ENCODE measurements at places on chromosomes 1 and 21.

DNA sequence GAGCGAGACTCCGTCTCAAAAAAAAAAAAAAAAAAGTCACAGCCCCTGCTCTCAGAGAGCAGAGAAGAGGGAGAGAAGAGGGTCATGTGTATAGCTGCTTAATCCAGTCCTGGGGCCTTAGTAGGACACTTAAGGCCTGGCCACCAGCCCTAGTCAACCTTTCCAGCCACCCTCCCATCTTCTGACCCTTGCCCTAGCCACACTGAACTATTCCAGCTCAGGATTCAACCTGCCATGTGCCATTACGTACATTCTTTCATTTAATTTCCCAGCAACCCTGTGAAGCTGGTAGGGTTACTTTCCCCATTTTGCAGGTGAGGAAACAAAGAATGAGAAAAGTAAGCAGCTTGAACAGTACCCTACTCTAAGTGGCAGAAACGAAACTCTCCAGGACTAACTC is 9.0 kb downstream of the FOXO6 start:
- DNase-seq: no peak

DNA sequence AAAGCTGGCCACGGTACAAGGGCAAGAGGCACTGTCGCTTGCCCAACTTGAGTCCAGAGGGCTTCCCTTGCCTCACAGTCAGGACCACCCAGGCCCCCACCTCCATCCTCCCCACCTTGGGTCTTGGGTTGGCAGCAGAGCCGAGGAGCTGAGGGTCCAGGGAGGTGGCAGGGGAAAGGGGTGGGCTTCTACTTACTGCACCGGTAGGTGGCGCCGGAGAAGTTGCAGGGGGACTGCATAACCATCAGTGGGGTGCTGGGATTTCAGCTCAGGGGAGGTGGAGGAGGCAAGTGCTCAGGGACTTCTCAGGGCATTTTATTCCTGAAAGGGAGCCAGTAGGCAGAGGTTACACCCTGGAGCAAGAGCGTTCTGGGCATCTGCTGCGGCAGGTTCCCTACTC is 44.0 kb downstream of the TRIM62 start:
- no peak for DNase-seq

- DNase-seq: no peak
Measured at GRCh38 chr21:45827302-45827692, 154.3 kb upstream of the COL6A1 start.

DNA sequence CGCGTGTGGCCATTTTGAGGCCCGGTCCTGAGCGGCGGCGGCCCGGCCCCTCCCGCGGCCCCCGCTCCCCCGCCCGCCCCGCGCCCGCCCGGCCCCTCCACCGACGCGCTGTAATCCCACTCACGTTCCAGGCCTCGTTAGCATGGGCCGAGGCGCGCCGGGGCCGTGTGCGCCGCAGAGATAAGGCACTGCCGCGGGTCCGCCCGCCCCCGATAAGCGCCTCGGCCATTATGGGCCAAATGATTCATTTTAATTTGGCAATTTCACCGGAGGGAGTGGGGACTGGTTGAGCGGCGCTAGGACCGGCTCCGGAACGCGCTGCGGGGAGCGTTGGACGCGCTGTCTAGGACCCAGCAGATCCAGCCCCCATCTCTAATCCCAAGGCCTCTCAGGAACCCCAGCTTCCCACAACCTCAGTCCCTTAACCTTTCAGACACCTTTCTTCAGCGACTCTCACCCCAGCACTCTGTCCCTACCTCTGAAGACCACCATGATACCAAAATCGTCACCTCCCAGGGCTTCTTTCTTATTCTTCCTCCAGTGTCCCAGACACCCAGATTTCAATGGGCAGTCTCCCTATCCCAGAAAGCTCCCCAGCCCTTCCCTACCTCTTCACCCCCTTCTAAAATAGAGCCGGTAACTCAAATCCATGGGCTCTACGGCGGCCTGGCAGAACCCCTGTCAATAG is at the start of gene TAL1:
TAL1 (minus strand) TSS at position 39 of the 688 bp plus-strand sequence. CDS start 6,337 bp downstream, outside the sequence.
- no peak for DNase-seq

- DNase-seq: no peak
Measured at GRCh38 chr1:221141096-221141495, 261.9 kb downstream of the HLX start.

- peak; percentile 5 for DNase-seq
Measured at GRCh38 chr1:23343221-23344110, 618 bp downstream of the HNRNPR start.

DNA sequence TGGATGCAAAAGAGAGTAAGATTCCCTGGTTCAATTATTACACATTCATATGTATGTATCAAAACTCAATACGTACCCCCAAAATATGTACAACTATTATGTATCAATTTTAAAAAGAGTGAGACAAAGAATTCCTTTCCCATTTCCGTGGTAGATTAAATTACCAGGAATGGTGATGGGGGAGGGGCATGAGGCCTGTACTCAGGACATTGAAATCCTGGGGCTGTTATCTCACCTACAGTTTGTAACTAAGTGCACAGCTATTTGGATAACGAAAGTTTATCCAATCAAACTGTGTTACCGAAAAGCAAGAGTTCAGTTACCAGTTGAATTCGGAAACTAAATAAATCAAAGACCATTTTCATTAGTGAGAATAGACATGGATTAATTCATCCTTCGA is 8.3 kb upstream of the ESRRG start:
- no peak for DNase-seq

DNA sequence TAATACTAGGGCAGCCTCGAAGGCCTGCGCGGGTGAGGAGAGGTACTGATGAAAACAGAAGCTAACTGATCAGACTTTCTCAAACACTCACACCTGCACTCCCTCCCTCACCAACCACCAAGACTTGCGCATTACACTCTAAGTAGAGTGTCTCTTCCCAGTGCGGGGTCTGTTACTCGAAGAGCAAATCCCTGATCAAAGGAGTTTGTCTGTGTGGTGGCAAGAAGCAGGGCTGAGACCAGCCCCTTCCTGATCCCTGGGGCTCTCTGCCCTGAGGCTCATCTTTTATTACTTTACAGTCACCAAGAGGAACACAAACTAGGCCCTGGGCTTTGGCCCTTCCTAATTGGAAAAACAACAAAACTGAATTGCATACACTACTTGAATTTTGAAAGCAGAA is 19.5 kb upstream of the TSNAX start:
- DNase-seq: no peak

DNA sequence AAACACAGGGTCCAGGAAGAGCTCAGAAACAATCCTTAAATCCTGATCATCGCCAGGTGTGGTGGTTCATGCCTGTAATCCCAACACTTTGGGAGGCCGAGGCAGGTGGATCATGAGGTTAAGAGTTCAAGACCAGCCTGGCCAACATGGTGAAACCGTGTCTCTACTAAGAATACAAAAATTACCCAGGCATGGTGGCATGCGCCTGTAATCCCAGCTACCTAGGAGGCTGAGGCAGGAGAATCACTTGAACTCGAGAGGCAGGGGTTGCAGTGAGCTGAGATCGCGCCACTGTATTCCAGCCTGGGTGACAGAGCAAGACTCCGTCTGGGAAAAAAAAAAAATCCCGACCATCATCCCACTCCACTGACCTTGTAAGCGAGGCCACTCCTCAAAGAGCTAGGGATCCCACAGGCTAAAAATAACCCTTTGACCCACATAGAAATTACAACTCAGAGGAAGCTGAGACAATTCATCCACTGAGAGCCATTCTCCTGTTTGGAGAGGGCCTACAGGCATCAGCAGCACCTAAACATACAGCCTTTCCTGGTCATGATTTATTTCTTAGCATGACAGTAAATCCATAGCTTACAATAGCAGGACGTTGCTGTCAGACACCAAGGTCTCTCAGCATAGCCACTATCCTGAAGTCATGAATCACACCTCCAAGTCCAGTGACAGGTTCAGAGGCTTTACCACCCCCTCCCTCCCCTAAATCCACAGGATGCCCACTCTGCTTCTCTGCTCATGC is 66.7 kb downstream of the TGFBR3 start:
- no peak for DNase-seq

GRCh38 chr1:16266411-16267118 is 29.6 kb upstream of the CPLANE2 start:
- DNase-seq: no peak

GRCh38 chr1:111852261-111852721 is 96.6 kb downstream of the DDX20 start:
- DNase-seq: no peak

DNA sequence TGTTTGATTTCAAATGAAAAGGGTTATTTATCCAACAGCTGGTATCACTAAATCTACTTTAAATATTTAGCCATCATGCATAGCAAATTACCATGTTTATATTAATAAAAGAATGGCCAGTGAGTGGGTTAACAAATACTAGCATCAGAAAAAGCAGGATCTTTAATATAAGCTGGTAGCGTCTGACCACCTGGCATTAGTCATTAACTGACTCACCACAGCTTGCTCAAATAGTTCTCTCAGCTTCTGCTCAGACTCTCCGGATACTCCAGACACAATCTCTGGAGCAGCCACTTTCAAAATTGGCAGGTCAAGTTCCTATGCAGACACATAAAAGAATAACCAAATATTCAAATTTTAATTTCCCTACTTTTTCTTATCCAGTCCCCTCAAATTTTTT is 29.6 kb downstream of the NVL start:
- no peak for DNase-seq

GRCh38 chr1:198642983-198643382 is 4.1 kb downstream of the PTPRC start:
- DNase-seq: no peak

GRCh38 chr1:113325022-113325421 is 65.3 kb upstream of the MAGI3 start:
- no peak for DNase-seq

DNA sequence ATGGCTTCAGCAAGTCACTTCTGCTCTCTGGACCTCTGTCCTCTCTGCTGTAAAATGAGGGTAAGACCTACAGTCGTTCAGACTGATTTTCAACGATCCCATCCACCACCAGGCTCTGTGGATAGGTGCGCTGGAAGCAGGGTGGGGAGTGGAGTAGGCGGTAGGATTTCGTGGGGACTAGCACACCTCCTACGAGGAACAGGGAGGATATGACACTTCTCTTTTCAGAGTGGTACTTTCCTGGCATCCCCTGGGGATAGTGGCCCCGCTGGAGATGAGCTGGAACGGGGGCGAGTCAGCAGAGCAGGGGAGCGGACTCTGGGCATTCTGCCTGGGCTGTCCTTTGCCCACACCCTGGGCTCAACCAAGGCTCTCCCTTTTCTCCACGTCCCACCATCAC is 17.7 kb downstream of the ETNK2 start:
- DNase-seq: no peak

GRCh38 chr21:43687566-43688399 is 28.4 kb downstream of the RRP1B start:
- DNase-seq: no peak

- DNase-seq: no peak
Measured at GRCh38 chr1:1703796-1704195, 11.2 kb upstream of the SLC35E2B start.

DNA sequence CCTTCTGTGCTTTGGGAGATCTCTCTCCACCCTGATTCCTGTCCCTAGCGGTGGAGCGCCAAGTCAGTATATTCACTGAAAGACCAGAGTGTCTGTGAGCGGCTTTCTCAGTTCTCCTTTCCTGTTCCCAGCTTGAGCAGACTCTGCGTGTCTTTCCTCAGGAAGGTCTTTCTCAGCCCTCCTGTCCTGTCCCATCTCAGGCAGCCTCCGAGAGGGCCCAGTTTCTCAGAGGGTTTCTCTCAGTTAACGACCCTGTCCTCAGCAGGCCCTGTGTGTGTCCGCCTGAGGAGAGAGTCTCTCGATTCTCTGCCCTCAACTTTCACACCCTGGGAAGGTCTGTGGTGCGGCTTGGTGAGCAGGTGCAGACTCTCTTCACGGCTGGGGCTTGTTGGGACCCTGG is 34.0 kb upstream of the CHIT1 start:
- DNase-seq: no peak

- DNase-seq: no peak
Measured at GRCh38 chr21:38830671-38831525, 25.2 kb downstream of the ETS2 start.

- DNase-seq: no peak
Measured at GRCh38 chr1:169527001-169527400, 41.3 kb upstream of the SLC19A2 start.

DNA sequence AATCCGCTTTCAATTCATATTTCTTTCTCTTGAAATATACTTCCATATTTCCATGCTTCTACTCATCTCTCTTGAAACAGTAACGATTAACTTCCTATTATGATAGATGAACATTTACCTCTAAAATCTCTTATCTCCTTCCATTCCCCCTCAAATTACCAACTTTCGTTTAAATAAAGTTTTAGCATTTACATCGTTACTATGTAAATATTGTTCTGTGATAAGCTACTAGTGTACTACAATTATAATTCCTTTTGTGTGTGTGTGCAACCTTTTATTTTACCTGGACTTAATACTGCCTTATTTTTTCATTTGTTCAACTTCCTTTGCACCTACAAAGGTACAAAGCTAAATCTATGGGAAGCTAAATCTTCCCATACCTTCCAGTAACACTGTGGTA is 4.5 kb downstream of the FOXE3 start:
- DNase-seq: no peak

DNA sequence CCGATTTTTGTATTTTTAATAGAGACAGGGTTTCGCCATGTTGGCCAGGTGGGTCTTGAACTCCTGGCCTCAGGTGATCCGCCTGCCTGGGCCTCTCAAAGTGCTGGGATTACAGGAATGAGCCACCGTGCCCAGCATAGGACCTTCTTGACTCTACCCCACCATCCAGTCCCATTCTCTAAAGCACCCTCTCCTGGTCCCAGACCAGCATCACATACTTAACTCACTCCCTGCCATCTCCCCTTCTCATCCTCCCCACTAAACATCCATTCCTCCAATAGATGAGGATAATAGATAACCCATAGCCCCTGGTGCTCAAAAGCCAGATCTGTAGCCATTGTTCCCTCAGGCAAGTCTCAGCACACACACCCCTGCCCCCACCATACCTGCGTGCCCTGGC is 2.1 kb downstream of the ENTREP3 start:
- no peak for DNase-seq

DNA sequence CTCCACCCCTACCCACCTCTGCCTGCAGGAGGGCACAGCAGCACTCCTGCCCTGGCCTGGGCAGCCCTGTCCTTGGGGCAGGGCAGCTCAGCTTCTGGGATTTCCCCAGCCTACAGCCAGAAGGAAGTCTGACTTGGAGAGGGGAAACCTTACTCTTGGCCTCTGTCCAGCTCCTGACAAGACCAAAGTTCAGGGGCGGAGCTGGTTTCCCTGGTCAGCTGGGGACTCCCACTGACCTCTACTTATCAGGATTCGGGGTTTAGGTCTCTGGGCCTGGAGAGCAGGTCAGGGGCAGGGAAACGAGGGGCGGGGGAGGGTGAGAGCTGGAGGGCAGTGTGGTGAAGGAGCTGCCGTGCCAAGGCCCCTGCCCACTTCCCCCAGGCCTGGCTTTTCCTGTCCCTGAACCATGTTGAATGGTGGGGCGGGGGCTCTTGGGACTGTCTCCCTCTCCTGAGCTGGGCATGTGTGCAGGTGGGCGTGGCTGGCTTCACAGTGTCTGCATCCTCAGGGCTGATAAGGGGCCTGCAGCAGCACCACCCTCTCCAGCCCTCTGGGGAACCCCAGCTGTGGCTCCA is 16.8 kb upstream of the ETV3 start:
- DNase-seq: no peak

- DNase-seq: no peak
Measured at GRCh38 chr1:223803211-223803610, 42.5 kb downstream of the TP53BP2 start.

GRCh38 chr1:40906781-40907400 is 44.7 kb upstream of the CITED4 start:
- DNase-seq: no peak

- no peak for DNase-seq
Measured at GRCh38 chr1:85406887-85407533, 57.9 kb downstream of the DDAH1 start.

GRCh38 chr1:6911974-6912373 is 126.7 kb downstream of the CAMTA1 start:
- DNase-seq: no peak
